ENCODE measurements at places on chromosomes 2 and 18.

DNA sequence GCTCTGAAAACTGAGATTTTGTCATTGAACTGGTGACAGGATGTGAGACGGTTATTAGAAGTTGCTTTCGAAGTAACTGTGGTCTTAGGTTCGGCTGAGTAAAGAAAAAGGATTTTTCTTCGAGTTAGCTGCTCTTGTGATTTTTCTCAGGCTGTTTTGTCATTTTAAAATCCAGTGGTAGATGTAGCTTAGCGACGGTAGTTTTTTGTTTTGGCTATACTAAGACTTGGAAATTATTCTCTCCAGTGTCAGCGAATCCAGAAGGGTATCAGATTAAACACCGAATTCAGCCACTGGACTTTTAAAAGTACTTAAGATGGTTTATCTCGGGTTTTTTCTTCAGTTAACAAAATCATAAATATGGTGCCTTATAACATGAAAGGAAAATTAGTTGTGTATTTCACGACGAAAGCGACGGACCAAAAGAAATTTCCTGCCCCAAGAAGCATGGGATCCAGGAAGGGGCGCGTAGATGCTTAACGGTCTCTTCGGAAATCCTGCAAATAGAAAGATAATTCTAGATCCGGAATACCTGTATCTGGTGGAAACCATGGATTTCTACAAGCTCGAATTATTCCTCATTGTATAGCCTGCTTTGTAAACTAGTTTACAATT, 1.2 kb downstream of the SFT2D3 start:
- DNase-seq = no peak

DNA sequence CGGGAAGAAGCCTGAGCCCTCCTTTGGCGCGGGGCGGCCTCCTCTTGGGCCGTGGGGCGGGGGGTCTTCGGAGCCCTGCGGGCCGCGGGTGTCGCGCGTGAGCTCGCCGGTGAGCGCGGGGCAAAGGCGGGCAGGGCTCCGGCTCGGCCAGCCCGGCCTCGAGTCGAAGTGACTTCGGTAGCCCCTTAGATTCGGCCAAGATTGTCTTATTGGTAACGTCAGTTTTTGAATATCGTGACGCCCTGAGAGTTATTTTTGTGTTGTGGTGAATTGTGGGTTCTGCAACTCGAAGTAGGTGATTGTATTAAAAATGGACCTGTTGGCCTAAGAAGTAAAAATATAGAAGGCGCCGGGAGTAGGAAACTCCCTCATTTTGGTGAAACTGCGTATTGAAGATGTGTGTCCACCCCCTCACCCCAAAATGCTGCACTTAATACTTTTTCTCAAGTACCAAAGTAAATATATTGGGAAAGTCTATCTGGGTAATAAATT, 669 bp downstream of the MARCHF7 start:
- DNase-seq = no peak

DNA sequence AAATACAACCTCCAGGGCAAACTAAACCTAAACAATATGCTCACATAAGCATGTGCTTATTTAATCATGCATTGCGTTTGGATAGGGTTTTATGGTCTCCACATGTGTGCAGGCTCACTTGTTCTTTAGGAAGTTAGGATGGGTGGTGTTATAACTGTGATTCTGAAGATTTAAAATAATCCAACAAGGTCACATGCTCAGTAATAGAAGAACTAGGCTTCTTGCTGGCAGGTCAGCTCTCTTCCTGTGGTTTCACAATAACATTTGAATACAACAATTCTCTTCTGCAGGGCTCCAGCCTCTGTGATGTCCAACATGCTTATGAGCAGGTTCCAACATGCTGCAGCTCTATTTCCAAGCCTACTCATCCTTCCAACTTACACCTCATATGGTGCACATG, 84.0 kb downstream of the MYL12B start:
- no peak for DNase-seq

DNA sequence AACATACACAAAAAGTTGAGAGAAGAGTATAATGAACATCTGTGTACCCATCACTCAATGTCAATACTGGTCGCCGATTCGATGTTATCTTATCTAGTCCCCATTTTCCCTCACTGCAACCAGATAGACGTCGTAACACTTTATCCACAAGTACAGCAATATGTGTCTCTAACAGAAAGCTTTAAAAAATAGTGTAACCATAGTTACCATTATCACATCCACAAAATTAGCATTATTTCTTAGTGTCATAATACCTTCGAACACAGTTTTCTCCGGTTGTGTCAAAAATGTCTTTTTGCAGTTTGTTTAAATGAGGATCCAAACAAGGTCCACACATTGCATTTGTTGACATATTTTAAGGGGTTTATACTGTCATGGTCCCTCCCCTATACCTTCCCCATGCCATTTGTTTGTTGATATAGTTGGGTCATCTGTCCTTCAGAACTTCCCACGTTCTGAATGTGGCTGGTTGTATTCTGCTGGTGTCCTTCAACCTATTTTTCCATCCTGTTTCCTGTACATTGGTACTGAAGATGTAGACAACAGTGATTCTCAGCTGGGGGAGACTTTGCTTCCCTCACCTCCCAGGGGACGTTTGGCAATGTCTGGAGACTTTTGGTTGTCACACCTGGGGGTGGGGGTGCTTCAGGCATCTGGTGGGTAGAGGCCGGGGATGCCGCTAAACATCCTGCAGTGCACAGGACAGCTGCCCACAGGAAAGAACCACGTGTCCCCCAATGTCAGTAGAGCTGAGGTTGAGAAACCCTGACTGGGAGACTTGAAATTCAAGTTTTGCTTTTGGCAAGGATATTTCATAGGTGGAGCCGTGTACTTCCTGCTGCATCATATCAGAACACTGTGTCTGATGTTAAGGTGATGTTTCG, 72.7 kb upstream of the SPRED2 start:
- no peak for DNase-seq

DNA sequence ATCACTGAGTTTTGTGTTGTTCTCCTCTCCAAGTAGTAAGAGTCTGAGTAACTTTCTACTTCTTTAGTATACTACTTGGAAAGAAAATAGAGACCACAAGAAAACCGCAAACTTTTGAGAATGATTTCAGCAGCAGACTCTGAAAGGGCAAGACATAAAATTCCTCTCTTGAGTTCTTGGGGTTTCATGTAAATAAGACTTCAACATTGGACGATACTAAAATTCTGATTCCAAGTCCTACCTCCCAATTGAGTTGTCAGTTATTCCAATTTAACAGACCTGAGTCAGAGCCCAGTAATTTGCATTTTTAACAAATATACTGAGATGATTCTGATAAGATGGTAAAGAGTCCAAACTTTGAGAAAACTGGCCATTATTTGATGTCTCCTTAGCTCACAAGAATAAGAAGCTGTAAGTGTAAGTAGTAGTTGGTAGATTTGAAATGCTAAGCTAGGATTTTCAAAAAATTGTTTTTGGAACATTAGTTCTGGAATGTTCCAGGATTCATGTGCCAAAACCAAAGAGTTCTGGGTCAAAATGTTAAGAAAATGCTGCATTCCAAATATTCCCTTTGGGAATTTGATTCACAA, 261.6 kb upstream of the SPOPL start:
- no peak for DNase-seq

DNA sequence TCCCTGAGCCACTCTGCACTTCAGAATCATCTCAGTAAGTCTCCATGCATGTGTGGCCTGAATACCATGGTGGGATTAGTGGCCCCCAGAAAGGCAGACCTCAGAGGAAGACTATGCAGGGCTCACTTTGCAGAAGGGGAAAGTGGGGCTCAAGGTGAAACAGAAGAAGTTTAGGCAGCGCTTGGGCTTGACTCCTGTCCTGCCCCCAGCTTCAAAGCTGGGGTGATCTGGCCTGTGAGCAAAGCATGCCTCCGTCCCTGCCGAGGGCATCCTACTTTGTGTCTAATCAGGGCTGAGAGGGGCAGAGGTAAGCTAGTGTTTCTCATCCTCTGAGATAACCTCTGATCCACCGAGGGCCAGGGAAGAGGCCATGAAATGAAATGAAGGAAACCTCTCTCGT, 7.9 kb downstream of the CAPN13 start:
- no peak for DNase-seq

DNA sequence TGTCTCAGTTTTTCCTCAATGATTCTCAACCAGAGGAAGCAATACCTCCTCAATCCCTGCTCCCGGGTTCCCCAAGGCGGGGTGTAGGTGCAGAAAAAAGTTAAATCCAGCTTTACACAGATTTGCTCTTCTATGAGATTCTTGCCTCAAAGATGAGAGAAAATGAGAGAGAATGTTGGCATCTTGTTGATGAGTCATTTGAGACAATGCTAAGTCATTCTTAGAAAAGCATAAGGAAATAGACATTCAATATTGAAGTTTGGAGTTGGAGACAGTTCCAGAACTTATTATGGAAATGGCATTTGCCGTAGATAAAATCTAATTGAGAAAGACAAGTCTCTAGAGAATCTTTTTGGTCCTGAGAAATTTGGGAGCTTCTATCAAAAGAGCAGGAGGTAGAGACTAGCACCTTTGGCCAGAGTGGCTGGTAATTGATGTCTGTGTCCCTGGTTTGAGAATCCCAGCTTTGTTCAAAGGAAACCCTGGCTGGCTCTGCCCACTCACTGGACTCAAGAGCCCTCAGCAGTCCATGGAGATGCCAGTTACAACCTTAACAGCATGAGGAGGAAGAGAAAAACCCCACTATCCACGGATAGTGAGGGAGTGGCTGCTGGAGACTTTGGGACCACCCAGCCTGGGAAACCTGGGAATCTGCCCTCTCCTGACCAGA, 181.2 kb downstream of the FAM124B start:
- DNase-seq = no peak

- DNase-seq = no peak
Measured at GRCh38 chr2:41137031-41137430, 685.1 kb upstream of the SLC8A1 start.

DNA sequence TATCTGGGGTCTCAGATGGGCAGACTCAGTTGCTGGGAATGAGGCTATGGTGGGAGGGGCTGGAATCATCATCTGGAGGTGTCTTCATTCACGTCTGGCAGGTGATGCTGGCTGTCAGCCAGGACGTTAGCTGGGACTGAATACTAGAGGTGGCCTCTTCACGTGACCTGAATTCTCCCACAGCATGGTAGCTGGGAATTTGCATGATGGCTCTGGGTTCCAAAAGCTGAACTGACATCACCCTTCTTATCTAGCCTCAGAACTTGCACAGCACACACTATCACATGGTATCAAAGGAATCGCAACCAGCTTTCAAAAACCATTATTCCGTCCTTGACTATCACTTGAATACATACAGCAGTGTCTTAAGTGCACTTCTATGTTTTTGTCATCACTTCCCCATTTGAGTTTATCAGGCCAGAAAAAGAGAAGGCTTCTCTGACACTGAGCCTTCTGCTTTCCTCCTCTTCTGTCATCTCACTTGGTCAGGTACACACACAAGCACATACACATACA, 53.0 kb upstream of the LRP2 start:
- DNase-seq = no peak

Data from iPS-NIHi11 (cell line).